NCI-H1417 treated with DMSO at 0.1 percent for 48 hours (cell line): ENCODE measurements at places on chromosomes 7 and 10.

GRCh38 chr10:121608469-121609190 lies 10.4 kb upstream of the FGFR2 start:
- no peak for DNase-seq

DNA sequence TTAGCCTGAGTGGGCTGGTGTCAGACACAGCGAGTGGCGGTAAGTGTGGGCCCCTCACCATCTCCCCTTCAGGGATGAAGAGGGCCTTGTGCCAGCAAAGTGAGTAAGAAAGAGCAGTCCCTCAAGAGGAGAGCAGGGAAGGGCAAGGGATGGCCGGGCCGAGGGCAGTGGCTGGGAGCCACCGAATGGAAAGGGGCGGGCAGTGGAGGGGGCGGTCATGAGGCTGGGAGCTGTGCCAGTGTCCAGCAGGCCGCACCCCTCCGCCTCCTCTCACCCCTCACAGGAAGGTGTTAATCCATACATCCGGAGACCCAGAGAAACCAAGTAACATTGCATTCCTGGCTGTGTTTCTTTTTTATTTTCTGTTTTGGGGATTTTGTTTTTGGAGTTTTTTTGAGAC lies 28.6 kb upstream of the RASGEF1A start:
- no peak for DNase-seq

GRCh38 chr7:120742372-120742771 lies 115.6 kb downstream of the TSPAN12 start:
- peak; percentile 33 for DNase-seq

- DNase-seq: no peak
Measured at GRCh38 chr10:103812432-103812831, 42.9 kb downstream of the SH3PXD2A start.

- DNase-seq: no peak
Measured at GRCh38 chr7:120806669-120807068, 51.3 kb downstream of the TSPAN12 start.

- no peak for DNase-seq
Measured at GRCh38 chr10:22913474-22914092, 14.3 kb upstream of the ARMC3 start.

DNA sequence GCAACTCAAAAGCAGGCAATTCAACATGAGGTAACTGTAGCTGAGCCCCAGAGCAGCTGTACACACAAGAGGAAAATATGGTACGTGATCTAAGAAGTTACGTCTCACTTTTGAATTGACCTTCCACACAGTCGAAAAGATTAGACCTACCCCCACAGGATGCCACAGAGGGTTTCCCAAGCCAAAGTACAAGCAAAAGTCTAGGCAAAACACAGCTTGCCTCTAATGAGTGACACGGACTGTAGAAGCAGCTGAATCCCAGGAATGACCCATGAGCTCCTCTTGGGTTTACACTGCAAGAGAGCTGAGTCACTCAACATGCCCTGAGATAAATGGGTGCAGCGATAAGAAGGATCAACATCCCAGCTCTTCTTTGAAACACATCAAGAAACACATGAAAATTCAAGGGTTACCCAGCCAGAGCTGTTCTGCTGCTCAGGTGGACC lies 9.8 kb downstream of the CREB3L2 start:
- DNase-seq: no peak

DNA sequence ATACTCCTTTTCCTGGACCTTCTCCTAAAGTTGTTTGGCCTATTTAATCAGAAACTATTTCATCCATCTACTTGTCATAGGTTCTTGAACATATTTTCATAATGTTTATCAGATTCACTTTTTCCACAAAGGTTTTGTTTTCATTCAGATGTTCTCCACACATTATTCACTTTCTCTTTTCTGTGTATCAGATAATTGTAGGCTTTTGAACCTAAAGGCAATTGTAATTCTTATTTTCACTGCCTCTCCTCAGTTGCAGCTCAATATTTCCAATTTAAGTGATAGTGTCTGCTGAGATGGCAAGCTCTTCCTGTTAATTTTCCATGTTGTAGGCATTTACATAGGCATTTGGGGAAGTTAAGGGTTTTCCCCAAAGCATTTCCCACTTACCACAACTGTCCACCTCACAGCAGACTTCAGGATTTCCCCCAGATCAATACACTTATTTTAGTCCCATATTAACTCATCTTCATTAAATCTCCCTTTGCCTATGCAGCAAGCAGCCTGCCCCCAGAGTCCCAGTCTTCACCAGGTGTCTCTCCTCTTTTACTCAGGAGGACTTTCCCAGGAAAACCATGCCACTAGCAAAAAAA lies 12.3 kb upstream of the IKZF1 start:
- DNase-seq: no peak

GRCh38 chr7:156920076-156920475 lies 27.1 kb upstream of the LMBR1 start:
- no peak for DNase-seq

DNA sequence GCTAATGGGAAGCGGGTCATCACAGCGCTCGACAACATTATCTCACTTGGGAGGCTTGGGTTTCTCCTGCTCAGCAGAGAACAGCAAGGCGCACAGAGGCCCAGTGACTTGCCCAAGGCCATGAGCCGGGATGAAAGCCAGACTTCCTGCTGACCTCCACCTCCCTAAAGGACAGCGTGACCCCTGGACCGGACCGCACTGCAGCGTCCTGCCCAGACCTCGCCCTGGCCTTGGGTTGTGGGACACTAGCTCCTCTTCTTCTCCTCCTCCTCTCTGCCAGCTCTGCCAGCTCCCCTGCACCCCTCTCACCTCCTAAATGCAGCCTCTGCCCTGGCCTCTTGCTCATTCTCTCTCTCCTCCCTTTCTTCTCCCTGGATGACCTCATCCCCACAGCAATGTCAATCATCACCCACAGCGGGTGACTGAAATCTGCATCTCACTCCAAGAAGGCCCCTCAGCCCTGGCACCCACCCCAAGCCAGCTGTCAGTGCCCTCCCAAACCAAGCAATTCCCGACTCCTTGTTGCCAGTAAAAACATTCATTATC lies 19.4 kb downstream of the SPOCK2 start:
- DNase-seq: no peak

GRCh38 chr10:133274751-133275683 lies 1.7 kb downstream of the ADAM8 start:
- no peak for DNase-seq

- DNase-seq: no peak
Measured at GRCh38 chr7:129606803-129607202, 4.7 kb upstream of the NRF1 start.

DNA sequence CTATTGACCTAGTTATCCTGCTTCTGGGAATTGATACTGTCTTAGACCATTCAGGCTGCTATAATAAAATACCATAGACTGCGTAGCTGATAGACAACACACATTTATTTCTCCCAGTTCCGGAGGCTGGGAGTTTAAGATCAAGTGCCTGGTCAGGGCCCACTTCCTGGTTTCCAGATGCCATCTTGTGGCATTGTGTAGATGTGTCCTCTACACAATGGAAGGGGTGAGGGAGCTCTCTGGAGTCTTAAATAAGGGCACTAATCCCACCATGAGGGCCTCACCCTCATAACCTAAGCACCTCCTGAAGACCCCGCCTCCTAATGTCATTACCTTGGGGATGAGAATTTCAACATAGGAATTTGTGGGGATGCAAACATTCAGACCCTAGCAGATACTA lies 62.4 kb downstream of the SLC35B4 start:
- DNase-seq: no peak

- DNase-seq: no peak
Measured at GRCh38 chr7:18575622-18576572, 80.3 kb downstream of the HDAC9 start.

GRCh38 chr10:5537684-5538083 lies 12.9 kb downstream of the CALML3 start:
- no peak for DNase-seq

- DNase-seq: no peak
Measured at GRCh38 chr10:69685426-69685801, 55.4 kb downstream of the FAM241B start.

- no peak for DNase-seq
Measured at GRCh38 chr7:81339946-81340345, 421.1 kb upstream of the SEMA3C start.

DNA sequence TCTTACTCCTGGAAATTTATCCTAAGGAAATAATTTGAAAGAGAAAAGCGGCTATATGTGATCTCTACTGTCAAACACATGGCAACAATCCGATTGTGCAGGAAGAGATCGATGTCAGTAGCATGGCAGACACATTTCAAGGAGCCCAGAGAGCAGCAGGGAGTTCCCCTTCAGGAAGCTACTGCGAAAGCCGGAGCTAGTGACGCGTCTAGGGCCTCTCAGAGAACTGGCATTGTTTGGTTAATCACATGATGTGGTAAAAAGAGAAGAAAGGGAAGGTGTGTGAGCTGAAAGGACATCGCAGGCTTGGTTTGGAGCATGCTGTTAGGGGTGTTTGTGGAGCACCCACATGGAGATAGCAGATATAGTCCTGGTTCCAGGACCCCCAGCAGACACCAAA lies 74.9 kb downstream of the BEND7 start:
- DNase-seq: no peak

- no peak for DNase-seq
Measured at GRCh38 chr7:50803359-50804337, 21.0 kb upstream of the GRB10 start.

DNA sequence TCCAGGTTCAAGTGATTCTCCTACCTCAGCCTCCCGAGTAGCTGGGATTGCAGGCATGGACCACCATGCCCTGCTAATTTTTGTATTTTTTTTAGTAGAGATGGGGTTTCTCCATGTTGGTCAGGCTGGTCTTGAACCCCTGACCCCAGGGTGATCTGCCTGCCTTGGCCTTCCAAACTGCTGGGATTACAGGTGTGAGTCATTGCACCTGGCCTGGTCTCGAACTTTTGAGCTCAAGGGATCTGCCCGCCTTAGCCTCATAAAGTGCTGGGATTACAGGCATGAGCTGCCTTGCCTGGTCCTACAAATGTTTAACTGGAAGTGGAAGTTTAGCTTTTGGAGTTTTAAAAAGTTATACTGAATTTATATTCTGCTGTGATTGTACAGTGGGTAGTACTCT lies 2.8 kb downstream of the MLLT10 start:
- no peak for DNase-seq

DNA sequence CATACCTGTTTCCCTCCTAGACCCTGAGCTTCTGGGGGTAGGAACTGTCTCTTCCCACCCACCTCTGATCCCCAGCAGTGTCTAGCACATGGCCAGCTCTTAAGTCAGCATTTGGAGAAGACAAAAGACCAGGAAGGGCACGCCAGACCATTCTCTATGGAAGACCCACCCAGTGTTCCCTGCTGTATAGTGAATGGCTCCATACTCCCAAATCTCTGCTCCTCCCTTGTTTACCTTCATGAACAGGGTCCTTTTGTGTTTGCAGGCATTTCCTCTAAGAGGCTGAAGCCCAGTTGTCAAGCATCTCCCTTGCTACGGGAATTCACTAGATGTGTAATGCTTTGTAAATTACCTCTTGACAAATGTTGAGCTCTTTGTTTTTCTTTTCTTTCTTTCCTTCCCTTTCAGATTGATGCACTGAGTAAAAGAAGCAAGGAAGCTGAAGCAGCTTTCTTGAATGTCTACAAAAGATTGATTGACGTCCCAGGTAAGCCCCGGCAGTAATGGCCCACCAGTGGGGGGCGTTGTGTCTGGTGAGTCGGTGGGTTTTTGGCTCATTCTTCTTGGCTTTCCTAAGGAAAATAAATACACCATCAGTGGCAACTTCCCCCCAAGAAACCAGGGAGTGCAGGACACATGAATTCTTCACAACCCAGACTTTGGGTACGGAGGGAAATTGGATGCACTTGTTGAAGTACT lies 216.6 kb upstream of the SH2B2 start:
- no peak for DNase-seq

- peak; percentile 39 for DNase-seq
Measured at GRCh38 chr7:95004618-95005247, 97.3 kb downstream of the PPP1R9A start.

DNA sequence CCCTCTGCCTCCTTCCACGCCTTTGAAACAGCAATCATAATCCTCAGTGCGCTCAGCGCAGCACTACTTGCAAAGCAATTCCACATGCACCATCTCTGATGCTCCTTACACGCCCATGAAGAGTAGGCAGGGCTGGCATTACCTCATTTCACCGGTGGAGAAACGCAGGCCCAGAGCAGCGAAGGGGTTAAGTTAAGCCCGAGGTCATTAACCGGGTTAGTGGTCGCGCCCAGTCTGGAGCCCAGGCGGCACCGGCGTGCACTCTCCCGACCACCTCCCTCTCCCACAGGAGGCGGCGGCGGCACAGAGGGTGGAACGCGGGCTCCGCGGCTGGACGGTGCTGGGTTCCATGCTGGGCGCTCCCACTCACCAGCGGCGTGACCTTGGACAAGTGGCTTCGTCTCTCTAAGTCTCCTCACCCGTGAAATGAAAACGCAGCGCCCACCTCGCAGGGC lies 515 bp downstream of the FASTK start:
- no peak for DNase-seq

DNA sequence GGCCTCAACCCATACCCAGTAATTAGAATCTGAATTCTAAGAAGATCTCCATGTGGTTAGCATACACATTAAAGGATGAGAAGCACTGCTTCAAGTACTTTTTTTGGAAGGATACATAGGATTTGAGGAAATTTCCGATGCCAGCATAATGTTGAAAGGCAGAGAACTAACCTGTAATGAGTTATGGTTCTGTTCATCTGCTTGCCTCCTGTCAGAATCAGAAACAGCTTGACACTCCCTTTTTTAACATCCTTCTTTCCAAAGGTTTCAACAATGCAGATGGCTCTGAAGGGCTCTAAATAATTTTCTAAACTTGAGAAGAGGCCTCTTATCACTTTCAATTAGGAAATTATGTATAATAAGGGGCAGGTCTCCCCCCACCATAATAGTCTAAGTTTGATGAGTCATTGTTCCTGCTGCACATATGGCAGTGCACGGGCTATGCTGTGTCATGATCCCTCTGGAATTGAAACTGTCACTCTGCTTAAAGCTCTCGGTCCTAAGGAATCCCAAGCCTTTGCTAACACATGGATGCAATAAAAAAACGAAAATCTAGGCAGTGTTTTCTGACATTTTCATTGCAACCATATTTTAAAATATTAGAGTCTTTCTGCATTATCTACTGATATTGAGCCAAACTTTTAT lies 291.2 kb upstream of the FZD1 start:
- no peak for DNase-seq
